ENCODE measurements at places on chromosomes 5 and 9. TPM values are rescaled to one million over a fixed set of nuclear protein-coding genes. Genes with fewer than 3 reads are reported as not detected.

GRCh38 chr9:12657998-12658397 lies 35.2 kb upstream of the TYRP1 start:
- no peak for DNase-seq

- no peak for DNase-seq
Measured at GRCh38 chr5:36611520-36612274, 5.3 kb downstream of the SLC1A3 start.

Gene PDZD2
- total RNA-seq = 34.9 TPM

Gene ADAMTS12
- 26.8 TPM for total RNA-seq

GRCh38 chr5:158142156-158142555 lies 283.2 kb upstream of the CLINT1 start:
- no peak for DNase-seq
